Activated T-cell treated with anti-CD3 and anti-CD28 coated beads, Interleukin-2, amount 50 U/mL, for 48 hours (primary cell): ENCODE measurements at places on chromosomes 16 and 17.
A peak's percentile ranks its signal among the peaks of the same experiment; 100 is the strongest.

DNA sequence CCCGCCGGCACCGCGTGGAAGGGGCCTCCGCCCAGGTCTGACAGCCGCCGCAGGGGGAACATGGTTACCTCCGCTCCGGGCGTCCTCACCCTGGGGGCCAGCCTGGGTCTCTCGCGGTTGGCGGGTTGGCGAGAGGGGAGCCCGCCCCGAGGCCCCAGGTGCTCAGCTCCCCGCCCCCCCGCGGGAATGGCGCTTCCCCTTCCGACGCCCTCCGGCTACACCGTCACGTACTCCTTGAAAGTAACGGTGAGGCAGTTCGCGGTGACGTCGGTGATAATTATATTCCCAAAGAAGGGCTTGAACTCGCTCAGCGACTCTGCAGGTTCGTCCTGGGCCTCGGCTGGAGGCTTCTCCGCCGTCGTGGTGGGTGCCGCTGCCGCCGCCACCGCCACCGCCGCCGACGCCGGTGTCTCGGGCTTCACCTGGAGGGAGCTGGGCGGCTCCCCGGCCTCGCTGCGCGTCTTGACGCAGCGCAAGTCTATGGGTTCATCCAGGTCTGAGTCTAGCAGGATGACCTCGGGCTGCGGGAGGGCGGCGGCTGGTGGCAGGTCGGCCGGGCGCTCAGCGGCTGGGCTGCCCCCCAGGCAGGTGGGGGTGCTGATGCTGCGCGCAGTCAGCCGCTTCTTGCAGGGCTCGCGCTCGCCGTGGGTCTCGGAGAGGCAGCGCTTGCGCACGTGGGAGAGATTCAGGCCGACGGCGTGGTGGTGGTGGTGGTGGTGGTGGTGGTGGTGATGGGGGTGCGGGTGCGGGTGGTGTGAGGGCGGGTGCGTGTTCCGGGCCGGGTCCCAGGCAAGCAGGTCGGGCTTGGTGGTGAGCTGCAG is 5.3 kb downstream of the CBX4 start:
- DNase-seq: no peak

DNA sequence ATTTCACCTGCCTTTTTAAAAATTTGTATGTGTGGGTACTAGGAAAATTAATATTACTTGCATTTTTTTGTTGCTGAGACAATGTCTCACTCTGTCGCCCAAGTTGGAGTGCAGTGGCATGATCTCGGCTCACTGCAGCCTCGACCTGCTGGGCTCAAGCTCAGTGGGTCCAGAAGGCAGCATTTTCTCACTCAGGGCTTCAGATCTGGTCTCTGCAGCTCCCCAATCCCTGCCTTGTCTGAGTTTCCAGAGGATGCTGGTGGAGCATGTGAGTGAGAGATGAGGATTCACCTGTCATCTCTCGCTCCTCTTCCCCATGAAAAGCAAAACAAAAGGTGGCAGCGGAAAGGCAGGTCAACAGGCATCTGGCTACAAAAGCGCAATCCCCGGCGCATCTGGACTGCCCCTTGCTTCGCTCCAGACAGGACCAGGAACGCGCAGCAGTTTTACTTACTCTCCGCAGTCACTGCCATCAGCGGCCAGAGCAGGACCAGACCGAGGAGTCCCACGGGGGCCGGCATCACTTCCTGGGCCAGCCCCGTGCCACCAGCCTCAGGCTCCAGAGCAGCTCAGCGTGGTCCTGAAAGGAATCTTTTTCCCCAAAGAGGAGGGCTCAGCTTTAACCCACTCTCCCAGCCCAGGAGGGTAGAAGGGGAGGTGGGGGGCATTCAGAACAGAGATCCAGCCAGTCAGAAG is 59.9 kb downstream of the LITAF start:
- DNase-seq: no peak

DNA sequence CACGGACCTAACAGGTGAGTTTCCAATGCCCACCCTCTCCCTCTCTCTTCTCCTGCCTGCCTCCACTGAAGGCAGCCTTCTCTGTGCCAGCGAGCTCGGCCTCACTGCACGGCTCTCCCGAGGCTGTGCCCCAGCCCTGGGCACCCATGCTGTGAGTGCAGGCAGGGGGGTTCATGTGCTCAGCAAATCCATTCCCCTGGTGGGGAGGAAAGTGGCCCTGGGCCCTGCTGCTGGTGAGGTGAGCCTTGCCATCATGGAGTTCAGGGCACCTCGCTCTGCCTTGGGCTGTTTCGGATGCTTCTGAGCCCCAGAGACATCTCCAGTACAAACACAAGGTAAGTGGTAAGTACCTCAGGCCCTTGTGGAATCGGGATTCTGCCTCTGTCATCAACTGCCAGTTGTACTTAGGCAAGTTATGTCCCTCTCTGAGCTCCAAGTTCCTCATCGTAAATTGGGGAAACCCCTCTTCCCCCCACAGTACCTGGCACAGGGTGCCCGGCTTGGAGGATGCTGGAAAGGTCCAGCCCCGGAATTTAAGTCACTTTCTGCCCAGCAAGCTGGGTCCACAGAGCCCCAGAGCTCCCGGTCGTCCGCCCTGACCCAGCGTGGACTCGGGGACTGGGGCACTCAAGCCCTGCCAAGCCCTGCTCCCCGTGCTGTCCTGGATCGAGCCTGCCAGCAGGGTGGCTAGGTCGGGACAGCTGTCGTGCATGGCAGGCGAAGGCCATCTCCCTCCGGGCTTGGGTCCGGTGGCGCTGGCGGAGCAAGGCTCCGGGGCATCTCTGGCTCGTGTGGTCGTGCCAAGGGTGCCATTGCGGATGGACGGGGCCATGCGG is 684 bp upstream of the NUDT16L1 start:
- DNase-seq: no peak

- peak; percentile 34 for DNase-seq
Observed at GRCh38 chr16:24609740-24610415, 70.5 kb downstream of the RBBP6 start.

DNA sequence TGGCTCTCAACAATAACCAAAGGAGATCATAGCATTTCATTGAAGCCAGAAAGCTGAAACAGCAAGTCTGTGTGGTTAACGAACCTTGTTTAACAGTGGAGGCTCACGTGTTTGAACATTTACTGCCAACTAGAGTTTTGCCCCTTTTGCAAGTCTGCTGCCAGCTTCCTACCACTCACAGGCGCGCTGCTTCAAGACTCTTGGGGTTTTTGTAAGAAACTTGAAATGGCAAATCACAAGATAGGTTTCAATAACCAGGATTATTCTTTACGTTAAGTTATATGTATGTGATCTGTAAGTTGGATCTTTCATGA is 1.2 kb downstream of the SNTB2 start:
- DNase-seq: no peak

DNA sequence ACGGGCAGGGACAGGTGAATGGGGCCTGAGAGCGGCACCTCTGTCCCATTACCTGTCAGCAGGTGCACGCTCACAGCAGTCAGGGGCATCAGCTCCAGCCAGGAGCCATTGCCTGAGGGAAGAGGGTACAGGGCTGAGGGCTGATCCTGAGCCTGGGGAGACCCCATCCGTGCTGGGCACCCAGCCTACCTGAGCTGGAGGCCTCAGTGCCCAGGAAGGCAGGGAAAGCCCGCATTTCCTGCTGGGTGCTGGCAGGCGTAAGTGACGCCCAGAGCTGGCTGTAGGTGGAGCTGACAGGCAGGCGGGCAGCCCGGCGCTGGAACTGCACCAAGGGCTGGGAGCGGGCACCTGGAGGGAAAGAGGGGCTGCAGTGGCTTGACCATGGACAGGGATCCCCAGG is 7.4 kb downstream of the FAM171A2 start:
- no peak for DNase-seq

DNA sequence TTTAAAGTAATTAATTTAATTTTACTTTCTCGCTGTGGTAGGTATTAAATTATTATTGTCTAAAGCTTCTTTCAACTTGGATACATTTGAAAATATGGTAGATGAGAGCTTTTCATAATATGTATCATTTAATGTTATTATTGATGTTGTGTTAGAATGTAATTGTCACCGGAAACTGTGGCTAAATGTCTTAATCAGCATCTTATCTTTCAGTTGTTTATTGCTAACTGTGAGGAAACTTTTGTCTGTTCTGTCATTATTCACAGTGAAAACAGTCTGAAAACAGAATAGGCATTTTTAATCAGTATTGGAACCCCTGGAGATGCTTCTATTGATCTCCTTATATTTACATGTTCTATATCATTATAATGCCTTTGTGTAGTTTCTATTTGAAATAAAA is 120.7 kb downstream of the STXBP4 start:
- DNase-seq: no peak

DNA sequence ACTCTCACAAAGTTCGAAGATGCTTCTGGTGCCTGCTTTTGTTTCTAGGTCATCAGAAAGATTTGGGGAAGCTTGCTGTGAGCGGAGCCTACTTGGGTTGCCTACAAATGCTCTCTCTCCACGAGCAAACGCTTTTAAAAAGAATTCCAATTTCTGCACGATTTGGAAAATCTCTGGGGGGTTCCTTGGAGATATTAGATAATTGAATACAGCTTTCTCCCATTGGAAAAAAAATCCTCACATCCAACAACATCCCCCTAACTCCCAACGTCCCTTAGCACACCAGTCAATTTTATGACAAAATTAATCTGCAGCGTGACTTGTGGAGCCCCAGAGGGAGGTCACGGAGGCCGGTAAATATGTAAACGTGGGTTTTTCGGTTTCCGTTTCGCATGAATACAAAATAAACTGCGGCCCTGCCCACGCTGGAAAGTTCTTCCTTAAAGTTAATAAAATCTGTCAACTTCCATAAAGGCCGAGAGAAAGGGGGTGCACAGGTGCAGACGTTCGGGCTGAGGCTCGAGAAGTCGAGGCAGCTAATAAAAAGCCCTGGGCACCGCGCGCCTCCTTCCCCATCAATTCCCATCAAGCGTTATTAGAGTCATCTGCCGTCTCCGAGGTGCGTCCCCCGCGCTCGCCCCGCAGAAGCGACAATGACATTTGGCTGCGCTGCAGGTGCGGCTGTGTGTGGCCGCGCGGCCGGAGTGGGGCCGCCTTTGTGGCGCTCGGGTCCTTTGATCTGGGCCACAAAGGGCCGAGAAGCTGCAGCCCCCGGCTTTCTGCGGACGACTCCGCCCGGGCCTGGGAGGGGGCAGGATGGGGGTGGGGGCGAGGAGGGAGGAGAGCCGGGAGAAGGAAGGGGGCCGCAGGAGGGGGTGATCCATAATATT is 37.6 kb downstream of the SALL1 start:
- no peak for DNase-seq

GRCh38 chr16:83365166-83365565 is 442.6 kb upstream of the HSBP1 start:
- no peak for DNase-seq

DNA sequence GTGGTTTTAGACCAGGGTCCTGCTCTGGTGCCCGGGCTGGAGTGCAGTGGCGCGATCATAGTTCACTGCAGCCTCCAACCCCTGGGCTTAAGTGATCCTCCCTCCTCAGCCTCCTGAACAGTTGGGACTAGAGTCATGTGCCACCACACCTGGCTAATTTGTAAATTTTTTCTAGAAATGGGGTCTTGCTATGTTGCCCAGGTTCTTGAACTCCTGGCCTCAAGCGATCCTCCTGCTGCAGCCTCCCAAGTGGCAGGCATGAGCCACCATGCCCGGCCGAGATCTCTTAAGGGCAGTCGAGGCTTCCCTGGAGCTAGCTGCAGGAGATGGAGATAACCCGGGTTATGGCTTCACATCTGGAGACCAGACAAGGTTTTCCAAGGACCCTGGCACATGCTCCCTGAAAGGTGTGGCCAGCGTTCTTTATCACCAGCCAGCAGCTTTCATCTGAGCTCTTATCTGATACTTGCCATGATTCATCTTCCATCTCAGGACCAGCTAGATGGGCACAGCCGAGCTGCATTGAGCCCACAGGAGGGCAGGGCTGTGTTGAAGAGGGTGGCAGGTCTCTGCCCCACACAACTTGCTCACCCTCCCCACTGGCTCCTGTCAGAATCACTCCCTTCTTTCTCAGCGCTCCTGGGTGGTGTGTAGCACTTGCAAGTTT is 28.6 kb downstream of the SCNN1B start:
- DNase-seq: no peak

DNA sequence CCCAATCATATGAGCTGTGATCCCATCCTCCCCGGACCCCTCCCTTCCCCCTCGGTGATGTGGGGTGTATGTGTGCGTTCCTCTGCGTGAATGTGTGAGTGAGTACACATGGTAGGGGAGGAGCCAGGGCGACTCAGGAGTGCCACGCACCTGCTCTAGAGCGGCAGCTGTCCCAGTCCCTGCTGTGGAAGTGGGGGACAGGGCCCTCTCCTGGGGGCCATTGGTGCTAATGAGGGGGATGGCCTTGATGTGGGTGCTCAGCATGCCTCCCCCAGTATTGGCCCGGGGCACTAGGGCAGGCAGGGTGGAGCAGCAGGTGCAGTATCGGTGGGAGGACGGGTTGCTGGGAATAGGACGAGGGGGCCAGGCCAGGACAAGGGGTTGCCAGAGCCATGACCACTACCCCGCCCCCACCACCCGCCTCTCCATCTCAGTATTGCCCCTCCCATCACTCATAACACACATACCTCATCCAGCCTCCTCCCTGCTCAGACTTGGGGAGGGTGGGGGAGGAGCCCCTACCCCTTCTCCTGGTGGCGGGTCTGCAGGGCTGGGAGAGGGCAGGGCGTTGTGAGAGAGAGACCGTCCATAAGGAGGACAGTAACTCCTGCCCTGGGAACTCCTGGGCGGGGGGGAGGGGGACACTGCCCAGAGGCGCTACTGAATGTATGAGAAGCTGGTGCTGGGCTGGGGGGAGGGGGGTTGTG is 8.5 kb downstream of the NR1D1 start:
- no peak for DNase-seq

DNA sequence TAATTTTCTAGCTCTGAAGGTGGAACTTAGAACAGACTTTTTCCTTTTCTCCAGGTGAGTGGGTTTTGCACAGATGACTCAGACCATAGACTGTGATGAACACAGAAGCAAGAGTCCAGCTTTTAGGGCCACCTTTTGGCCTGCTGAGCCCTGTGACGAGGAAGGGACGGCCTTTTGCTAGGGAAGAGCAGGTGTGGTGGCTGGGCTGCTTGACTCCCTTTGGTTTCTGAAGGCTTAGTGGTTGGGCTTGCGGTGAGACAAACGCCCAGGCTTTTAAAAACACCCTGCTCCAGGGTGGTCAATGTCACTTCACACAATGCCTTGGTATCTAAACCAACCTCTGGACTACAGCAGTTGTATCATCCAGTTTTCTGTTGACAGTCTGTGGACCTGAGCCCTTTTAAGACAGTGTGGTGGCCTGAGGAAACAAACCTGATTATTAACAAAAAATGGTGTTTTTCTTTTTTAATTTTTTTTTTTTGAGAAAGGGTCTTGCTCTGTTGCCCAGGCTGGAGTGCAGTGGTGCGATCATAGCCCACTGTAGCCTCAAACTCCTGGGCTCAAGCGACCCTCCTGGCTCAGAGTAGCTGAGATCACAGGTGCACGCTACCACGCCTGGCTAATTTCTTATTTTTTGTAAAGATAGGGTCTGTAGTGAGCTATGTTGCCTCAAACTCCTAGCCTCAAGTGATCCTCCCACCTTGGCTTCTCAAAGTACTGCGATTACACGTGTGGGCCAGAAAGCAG is 134.0 kb downstream of the SNX29 start:
- no peak for DNase-seq

GRCh38 chr17:30933966-30934365 is 12.2 kb downstream of the ADAP2 start:
- DNase-seq: no peak

- DNase-seq: no peak
Observed at GRCh38 chr17:28178800-28179199, 136.3 kb downstream of the NLK start.
